Activated naive CD4-positive, alpha-beta T cell treated with anti-CD3 and anti-CD28 coated beads, Interleukin-2, amount 10 ng/mL, durations not matched to agents 7 days and 5 days (primary cell): ENCODE measurements at places on chromosomes 12 and 14.

DNA sequence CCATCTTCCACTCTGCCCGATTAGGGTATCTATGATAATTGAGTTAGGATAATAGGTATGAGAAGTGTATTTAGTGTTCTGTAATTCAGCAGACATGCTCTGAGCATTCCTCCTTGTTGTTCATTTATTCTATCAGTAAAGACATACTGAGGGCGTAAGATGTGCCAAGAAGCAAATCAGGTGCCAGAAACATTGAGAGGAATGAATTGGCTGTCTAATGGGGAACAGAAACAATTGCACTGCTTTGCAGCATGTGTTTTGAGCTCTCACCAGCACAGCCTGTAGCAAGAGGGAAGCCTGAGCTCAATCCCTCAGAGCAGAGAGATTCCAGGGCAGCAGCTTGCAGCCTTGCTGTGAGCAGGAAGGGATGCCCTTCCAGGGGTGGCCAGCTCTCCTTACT, 589.3 kb downstream of the BCL11B start:
- H3K27me3 ChIP-seq = no peaks in the 10 kb centered on the region
- no peak overlapping the region for H3K27ac ChIP-seq
- H3K4me3 ChIP-seq = no peak overlapping the region

DNA sequence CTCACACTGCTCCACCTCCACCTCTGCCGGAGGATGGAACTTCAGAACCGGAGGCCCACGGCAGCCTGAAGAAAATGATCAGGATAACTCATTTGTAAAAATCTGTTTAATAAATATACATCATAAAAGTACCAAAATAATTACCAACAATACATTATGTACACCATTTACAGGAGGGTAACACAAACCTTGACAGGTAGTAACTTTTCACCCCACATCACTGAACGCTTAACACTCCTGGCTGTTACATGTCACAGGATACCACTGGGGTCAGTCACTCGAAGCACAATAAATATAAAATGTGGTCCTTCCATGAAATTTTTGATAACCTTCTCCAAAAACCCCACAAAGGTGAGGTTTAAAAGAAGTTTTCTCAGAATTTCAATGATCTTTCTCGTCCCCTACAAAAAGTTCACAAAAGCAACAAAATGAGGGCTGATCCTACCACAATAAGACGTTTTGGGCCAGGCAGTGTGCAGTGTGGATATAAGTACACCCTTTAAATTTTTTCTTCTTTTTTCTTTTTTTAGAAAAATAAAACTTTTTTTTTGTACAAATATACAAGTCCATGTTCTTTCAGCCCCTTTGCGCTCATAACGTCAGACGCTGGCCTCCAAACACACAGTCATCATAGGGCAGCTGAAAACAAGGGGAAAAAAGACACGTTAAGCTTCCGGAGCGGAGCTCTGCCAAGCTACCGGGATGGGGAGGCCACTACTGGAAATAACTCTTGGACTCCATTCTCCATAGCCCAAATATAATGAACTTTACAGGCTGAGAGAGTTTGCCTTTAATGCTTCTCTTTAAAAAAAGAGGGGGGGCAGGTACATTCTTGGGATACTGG, 2.9 kb downstream of the NFKBIA start:
- peaks cover 4% of the 10 kb centered on the region for H3K27me3 ChIP-seq
- peak overlapping the region; percentile 88 for H3K4me3 ChIP-seq
- H3K27ac ChIP-seq = peak overlapping the region; percentile 95
- DNase-seq = no peak
- peaks cover 61% of the 10 kb centered on the region for H3K4me1 ChIP-seq

GRCh38 chr14:80315681-80316080, 104.4 kb upstream of the DIO2 start:
- no peaks in the 10 kb centered on the region for H3K36me3 ChIP-seq
- H3K4me1 ChIP-seq = no peaks in the 10 kb centered on the region
- H3K27ac ChIP-seq = no peak overlapping the region

- no peak overlapping the region for H3K4me3 ChIP-seq
- no peaks in the 10 kb centered on the region for H3K36me3 ChIP-seq
- no peak overlapping the region for H3K27ac ChIP-seq
These were observed 14.0 kb upstream of the TMTC1 start for GRCh38 chr12:29797565-29798355.

- H3K27me3 ChIP-seq = peaks cover 14% of the 10 kb centered on the region
- H3K36me3 ChIP-seq = peaks cover 4% of the 10 kb centered on the region
- H3K4me1 ChIP-seq = peaks cover 18% of the 10 kb centered on the region
- H3K4me3 ChIP-seq = no peak overlapping the region
- H3K27ac ChIP-seq = no peak overlapping the region
These were observed 15.0 kb upstream of the ORAI1 start for GRCh38 chr12:121611306-121611705.

- H3K4me3 ChIP-seq = no peak overlapping the region
- H3K27ac ChIP-seq = no peak overlapping the region
- DNase-seq = no peak
- H3K4me1 ChIP-seq = peaks cover 23% of the 10 kb centered on the region
- H3K36me3 ChIP-seq = no peaks in the 10 kb centered on the region
These were observed 23.0 kb upstream of the TTC7B start for GRCh38 chr14:90839024-90839888.

DNA sequence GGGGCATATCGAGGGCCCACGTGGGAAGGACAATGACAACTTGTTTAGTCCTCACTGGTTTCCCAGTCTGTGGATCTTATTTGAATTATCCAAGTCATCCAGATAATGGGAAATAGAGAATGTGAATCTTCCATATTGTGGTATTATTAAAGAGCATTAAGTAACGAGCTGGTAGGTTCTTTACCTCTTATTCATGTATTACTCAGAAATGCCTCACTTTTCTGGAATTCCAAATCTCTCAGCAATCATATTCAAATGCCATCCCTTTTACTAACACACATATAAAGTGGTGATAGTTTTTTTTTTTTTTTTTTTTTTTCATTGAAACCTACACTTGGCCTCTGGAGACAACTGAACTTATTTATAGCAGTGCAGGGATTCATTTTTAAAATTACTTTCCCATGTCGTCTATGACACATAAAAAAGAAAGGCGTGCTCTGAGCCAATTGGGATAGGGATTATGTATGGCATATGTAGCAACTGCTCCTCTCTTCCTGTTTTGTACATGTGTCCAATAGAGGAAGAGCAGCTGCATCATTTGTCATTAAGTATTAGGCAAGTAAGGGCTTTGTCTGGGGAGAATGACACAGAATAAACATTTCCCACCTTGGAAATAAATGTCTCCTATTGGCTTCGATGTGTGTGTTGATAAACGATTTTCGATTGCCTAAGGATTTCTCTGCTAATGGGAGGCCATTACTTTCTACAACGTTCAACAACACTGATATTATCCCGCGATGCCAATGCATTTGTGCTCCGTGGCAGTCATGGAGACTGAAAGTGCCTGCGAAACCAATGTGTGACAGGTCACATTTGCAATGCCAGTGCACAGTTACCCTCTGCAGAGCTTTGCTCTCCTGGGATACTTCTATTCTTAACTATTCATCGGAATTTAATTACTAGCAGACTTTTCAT, 78.6 kb upstream of the IFNG-AS1 start:
- H3K4me3 ChIP-seq = no peak overlapping the region
- peaks cover 4% of the 10 kb centered on the region for H3K27me3 ChIP-seq
- no peak overlapping the region for H3K27ac ChIP-seq
- no peaks in the 10 kb centered on the region for H3K36me3 ChIP-seq
- H3K4me1 ChIP-seq = no peaks in the 10 kb centered on the region
- no peak for DNase-seq

- H3K4me1 ChIP-seq = peaks cover 73% of the 10 kb centered on the region
- peak; percentile 56 for DNase-seq
- H3K36me3 ChIP-seq = peaks cover 30% of the 10 kb centered on the region
These were observed 34.0 kb downstream of the VCPKMT start for GRCh38 chr14:50082308-50082742.

- H3K27ac ChIP-seq = no peak overlapping the region
- peaks cover 82% of the 10 kb centered on the region for H3K27me3 ChIP-seq
- peak overlapping the region; percentile 87 for H3K4me3 ChIP-seq
- H3K36me3 ChIP-seq = peaks cover 4% of the 10 kb centered on the region
- peaks cover 26% of the 10 kb centered on the region for H3K4me1 ChIP-seq
- DNase-seq = peak; percentile 31
These were observed 900 bp upstream of the DPF3 start for GRCh38 chr14:72894623-72895378.

- H3K27me3 ChIP-seq = no peaks in the 10 kb centered on the region
- H3K4me3 ChIP-seq = no peak overlapping the region
- no peak overlapping the region for H3K27ac ChIP-seq
- H3K36me3 ChIP-seq = no peaks in the 10 kb centered on the region
These were observed 409.7 kb downstream of the EGLN3 start for GRCh38 chr14:33541171-33541570.

GRCh38 chr12:120230326-120230973, 29.5 kb upstream of the RPLP0 start:
- no peak for DNase-seq
- peaks cover 30% of the 10 kb centered on the region for H3K36me3 ChIP-seq
- peak overlapping the region; percentile 95 for H3K27ac ChIP-seq
- H3K4me1 ChIP-seq = peaks cover 98% of the 10 kb centered on the region
- peak overlapping the region; percentile 62 for H3K4me3 ChIP-seq

DNA sequence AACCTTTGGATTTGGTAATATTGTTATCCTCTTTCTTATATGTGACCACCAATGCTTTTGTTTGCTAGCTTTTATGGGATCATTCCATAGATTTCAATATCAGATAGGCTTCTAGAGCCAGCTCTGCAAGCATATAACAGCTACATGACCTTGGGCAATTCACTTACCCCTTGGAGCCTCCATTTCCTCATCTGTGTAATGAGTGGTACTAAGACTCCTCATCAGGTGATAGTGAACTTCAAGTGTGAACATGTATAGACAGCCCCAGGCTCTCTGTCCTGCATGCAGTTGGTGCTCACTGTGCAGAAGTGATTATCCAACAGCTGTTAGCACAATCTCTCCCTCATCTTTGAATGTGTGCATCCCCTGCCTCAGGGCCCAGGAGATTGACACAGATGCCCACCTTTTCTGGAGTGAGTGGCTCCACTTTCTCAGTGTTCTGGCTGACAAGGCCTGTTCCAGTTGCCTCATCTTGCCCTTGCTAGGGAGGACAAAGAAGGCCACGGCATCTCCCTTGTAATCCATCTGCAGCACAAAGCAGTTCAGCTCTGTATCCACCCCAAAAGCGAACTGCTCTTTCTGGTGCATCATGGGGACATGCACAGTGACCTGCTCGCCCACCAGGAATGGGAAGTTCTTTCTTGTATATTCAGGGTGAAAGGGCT, 9.2 kb downstream of the SERPINA9 start:
- no peak overlapping the region for H3K4me3 ChIP-seq
- no peaks in the 10 kb centered on the region for H3K36me3 ChIP-seq
- no peak for DNase-seq
- no peaks in the 10 kb centered on the region for H3K4me1 ChIP-seq

- peaks cover 88% of the 10 kb centered on the region for H3K4me1 ChIP-seq
- no peak for DNase-seq
- peak overlapping the region; percentile 50 for H3K4me3 ChIP-seq
- peak overlapping the region; percentile 75 for H3K27ac ChIP-seq
These were observed 35.1 kb downstream of the ATF7IP start for GRCh38 chr12:14400599-14400998.

- H3K4me3 ChIP-seq = no peak overlapping the region
- peaks cover 5% of the 10 kb centered on the region for H3K4me1 ChIP-seq
- no peaks in the 10 kb centered on the region for H3K27me3 ChIP-seq
- DNase-seq = no peak
These were observed 148.7 kb downstream of the DYRK2 start for GRCh38 chr12:67797185-67797741.

DNA sequence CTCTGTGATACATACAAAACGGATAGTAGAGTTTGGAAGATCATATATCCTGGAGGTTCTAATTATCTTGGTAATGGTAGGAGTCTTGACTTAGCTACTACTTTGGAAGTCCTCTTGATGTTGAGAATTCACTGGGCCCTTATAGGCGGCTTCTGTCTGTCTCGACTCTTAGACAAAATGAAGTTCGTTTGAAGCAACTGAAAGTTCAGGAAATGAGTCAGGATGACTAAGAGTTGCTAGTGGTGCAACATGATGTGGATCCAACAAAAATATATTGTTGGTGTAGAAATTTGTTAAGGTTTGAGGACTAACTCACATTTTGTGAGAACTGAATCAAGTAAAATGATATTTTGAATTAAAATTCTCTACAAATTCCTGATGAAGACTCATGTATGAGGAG, 272.7 kb downstream of the AEBP2 start:
- H3K4me3 ChIP-seq = no peak overlapping the region
- no peaks in the 10 kb centered on the region for H3K36me3 ChIP-seq
- H3K27me3 ChIP-seq = no peaks in the 10 kb centered on the region
- no peak for DNase-seq

DNA sequence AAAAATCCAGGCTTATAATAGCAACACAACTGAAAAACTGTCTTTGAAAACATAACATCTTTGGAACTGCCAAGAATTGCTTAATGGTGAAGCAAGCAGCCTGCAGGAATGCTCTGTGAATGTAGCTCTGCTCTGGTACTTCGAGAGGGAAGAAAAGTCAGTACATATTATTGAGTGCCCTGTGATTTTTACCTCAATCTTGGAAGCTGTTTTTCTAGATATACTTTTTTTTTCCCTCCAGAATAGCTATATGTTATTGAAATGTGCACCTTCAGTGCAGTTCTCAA, 508.1 kb downstream of the PCNX1 start:
- DNase-seq = no peak
- no peak overlapping the region for H3K27ac ChIP-seq
- H3K27me3 ChIP-seq = no peaks in the 10 kb centered on the region
- H3K4me1 ChIP-seq = peaks cover 16% of the 10 kb centered on the region
- H3K4me3 ChIP-seq = no peak overlapping the region

DNA sequence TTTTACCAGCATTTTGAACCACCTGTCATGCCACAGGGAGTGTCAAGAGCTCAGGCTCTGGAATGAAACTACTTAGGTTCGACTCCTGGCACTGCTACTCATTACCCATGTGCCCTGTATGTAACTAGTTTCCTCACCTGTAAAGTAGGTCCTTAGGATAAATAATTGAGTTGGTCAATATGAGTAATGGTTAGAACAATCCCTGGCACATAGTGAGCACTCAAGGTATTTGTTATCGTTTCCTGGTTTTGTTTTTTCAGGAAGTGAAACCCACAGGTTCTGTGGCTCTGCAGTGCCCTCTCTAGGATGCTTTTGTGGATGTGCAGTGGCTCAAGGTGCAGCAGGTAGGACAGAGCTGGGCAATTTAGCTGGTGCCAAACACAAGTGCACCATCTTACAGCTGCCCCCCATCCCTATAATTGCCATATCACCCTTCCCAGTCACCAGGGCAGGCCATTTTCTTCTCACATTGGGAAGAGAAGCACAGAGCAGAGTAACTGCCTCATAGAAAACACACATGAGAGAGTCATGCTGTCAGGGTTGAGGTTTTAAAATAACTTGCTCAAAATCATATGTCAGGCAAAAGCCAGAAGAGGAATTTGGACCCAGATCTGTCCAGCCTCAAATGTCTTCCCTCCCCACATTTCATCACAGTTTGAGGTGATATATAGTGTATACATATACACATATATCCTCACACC, 297.5 kb downstream of the RPAP3 start:
- peak overlapping the region; percentile 73 for H3K27ac ChIP-seq
- H3K4me3 ChIP-seq = no peak overlapping the region

DNA sequence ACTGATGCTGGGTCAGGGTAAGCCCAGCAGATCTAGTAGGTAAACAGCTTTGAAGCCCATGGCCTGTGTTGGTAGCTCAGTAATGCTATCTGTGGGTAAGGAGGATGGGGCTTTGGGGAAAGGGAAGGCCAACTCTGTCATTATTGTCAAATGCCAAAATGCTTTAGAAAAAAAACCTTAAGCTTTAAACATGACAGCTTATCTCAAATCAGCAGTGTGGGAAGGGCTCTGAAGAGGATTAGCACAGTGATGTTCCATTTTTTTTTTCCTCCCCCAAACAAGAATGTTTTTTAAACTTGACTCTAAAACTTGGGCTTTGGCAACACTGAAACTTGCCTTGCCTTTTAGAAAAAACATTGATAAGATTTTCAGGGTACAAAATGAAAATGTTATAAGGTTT, 11.7 kb downstream of the DAAM1 start:
- no peak overlapping the region for H3K4me3 ChIP-seq
- DNase-seq = no peak
